Sciatic nerve (tissue), 2 donors: ENCODE measurements at places on chromosomes 5 and 9.

DNA sequence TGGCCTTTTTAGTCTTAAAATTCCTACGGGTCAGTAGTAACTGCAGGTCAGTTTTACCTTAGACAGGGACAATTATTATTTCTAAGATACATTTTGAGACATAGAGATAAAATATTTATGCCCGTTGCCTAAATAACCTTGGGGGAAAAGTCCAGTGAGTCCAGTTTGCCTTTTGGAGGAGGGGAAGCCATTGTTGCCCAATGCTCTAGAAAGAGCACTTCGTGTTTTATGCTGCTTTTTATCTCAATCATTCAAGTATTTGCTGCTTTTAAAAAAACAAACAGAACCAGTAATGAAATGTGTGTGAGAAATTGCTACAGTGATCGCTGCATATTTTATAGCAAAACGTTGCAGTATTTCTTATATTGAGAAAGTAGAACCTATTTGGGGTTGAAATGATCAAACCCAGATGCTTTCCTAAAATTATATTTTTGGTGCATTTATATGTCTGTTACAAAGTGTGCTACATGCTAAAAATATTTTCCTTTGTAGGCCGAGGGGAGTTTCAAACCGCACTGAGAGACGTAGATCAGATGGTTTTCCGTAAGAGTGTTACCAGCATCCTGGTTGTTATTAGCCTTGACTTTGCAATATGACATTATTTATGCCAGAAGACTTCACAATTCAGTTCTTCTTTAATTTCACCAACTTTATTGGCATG is 266.8 kb downstream of the AOPEP start:
- DNase-seq = no peak

DNA sequence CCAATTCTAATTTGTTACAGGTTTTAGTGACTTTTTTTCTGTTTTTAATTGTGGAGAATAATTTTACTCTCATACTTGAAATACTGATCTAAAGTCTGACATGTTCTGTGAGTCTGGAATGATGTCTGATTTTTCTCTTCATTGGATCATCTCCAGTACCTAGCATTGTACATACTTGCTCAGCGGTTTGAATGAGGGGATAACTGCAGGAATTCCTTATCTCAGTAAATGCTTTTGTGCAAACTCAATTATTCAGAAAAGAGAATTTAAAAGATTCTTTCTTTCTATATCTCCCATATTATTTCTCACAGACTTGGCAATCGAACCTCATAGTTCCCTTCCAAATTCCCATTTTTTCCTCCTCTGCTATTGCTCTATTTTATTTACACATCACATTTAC is 397.9 kb upstream of the SGCD start:
- no peak for DNase-seq

DNA sequence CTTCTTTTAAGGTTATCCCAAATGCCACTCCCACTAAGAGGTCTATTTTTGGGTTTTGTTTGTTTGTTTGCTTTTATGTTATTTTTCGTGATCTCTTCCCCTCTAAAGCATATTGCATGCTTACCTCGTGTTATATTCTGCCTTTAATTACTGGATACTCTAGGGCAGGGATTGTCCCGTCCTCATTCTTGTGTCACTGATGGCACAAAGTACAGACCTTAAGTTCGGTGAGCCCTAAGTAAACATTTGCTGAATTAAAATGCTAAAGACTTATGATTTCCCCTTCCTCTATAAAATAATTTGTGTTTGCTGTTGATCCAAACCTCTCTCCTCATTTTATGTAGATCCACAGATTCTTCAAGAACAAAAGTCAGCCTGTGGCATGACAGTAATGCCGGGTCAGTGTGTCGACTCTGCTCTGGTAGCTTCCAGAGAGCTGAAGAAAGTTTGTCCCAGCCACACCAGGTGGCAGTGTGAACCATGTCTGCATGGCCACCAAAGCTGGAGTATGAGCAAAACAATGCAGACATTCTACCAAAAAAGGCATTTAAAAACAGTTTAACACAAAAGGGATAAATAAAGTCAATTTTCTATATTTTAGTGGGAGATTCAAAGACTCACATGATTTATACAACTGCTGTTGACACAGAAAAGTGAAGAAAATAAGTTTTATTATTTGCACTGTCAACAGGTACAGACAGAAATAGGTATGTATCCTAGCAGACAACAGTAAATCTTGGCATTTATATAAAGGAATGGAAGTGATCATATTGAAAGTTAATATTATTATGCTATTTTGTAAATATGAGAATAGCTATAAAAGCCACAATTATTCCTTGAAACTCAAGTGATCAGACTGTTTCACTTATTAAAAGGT is 17.9 kb upstream of the POC5 start:
- no peak for DNase-seq

DNA sequence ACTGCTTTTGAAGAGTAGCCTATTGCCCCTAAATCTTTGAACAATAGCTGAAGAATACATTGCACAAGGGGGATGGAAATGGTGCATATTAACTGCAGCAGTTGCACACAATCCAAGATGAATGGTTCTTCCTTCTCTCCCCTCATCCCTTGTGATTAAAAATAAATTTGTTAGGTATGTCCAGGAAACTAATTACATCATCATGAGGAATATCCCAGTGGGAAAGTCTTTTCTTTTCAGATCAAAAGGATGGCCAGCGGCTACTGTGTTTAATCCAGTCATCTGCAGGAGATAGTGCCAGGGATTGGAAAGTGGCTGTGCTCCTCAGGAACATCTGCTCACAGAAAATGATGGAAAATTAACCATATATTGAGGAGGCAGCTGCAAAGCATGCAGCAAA is 508.4 kb upstream of the SEMA6A start:
- no peak for DNase-seq

- no peak for DNase-seq
Measured at GRCh38 chr5:136079195-136079985, 50.6 kb downstream of the TGFBI start.

GRCh38 chr5:54533541-54534190 is 16.1 kb downstream of the SNX18 start:
- no peak for DNase-seq

DNA sequence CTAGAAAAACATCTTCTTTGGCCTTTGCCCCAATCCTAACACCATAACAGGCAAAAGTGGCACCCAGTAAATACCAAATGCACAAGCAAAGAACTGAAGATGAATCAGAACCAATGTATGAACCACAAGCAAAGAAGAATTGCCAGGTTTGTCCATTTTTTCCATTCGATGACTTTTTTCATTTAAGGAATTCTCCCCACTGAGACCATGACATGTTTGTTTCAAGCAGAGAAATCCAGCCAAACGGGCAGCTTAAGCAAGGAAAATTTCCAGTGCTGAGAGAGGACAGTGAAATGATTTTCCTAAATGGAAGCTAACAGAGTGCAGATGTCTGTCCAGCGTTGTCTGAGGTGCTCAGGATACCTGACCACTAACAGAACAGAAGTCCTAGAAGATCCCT is 203.7 kb downstream of the ADAMTS12 start:
- no peak for DNase-seq

DNA sequence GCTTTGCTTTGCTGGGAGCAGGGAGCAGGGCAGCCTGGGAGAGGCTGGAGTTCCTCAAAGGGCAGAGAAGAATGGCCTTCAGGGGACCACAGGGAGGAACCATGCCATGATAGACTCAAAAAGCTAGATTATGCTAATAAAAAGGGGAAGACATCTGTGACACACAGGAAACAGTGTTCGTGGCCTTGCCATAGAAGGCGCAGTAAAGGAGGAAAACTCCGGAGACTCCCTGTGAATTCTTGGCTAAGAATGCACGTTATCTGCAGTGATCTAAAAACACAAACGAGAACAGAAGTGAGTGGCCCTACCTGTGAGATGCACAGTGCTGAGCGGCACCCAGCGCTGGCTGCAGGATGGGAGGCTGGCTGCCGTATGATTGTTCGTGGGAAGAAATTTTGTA is 15.9 kb upstream of the LTC4S start:
- DNase-seq = no peak

GRCh38 chr9:30065888-30066287 is 2318.6 kb upstream of the ACO1 start:
- DNase-seq = no peak

DNA sequence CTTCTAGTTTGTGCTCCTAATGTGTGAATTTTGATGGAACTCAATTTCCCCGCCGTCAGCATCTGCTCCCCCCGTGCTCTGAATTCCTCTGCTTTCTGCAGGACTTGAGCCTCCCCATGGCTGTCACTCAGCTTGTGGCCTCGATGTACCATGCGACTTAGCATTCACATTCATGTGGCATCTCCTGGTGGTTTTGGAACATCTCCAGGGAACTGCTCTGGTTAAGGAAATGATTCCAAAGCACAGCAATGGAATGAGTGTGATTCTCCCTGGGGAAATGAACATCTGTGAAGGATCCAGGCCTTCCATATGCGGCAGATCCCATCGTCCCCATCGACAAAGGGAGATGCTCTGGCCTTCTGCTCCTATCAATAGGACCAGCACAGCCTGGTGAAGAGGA is 119.0 kb downstream of the ENTREP1 start:
- DNase-seq = no peak

GRCh38 chr9:95477885-95478284 is 38.9 kb downstream of the PTCH1 start:
- no peak for DNase-seq

- no peak for DNase-seq
Measured at GRCh38 chr9:99986642-99987041, 80.2 kb downstream of the STX17 start.

GRCh38 chr9:14369011-14369410 is 55.1 kb upstream of the NFIB start:
- no peak for DNase-seq

DNA sequence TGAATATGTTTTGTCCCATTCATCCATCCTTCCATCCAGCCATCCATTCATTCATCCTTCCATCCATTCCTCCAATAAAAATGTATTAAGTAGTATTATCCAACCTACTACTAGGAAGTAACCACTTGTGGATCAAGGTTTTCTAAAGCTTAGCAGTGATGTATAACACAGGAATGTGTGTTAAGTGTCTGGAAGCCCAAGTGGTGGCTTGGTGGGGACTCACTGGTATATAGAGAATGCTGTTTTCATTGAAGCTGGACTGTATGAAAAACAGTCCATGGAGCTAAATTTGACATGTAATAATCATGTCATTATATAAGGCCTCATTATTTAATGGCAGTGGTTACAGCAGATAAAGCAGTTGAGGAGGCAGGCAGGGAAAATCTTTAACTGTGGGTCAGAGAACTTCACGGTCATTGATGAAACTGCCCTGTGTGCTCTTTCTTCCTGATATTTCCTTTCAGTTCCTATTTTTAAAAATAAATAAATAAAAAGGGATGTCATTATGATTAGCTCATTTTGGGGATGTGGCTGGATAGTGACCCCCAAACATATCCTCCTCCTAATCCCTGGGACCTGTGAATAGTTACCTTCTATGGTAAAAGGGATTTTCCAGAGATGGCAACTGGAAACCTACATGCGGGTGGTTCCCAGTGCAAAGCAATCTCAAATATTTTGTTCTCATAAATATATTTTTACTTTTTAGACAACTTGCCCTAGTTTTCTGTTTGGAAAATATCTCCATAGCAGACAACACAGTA is 82.3 kb downstream of the DAPK1 start:
- DNase-seq = no peak

GRCh38 chr5:2136728-2137333 is 254.1 kb upstream of the IRX4 start:
- no peak for DNase-seq

DNA sequence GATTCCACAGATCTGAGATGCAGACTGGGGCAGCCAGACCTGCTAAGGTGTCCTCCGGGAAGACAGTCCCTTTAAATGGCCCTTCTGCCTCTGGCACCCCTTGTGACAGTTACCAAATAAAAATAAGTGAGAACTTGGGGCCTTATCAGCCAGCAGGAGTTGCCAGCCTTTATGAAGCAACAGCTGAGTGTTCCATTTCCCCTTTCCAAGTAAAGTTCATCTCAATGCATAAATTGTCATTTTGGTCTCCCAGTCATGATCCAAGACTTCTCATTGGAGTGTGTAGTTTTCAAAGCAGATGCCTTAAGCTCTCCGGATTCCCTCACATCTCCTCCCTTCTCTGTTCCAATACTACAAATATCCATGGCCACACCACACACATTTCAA is 4.1 kb downstream of the PTCH1 start:
- DNase-seq = no peak

DNA sequence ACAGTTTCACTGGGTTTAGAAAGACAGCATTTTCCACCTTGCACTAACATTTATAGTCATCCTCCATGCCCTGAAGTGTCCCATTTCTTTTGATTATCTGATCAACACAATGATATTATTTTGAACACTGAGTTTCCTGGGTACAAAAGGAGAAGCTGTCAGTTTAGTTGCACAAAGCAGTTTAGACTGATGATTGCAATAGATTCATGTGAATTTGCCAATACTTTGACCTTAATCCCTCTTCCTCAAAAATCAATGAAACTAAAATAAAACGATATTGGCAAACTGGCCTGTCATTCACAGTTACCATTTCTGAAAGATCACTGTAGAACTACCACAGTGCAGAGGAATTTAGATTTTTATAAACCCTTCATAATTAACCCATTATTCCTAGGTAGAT is 34.2 kb upstream of the RASGRF2 start:
- DNase-seq = no peak

GRCh38 chr9:101574731-101575333 is 19.9 kb downstream of the PPP3R2 start:
- no peak for DNase-seq

DNA sequence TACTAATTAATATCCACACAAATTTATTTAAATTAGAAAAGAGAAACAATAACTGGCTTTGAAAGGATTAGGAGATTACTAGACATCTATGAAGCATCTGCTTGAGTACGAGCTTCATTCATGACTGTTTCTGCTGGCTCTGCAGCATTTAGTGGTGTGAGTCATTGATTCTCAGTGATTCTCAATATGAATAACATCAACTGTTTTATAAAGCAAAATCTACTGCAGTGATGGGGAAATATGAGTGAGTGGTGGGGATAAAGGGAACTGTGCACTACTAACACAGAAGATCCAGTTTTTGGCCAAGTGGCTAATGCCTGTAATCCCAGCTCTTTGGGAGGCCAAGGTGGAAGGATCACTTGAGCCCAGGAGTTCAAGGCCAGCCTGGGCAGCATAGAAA is 8.4 kb downstream of the FNBP1 start:
- DNase-seq = no peak

DNA sequence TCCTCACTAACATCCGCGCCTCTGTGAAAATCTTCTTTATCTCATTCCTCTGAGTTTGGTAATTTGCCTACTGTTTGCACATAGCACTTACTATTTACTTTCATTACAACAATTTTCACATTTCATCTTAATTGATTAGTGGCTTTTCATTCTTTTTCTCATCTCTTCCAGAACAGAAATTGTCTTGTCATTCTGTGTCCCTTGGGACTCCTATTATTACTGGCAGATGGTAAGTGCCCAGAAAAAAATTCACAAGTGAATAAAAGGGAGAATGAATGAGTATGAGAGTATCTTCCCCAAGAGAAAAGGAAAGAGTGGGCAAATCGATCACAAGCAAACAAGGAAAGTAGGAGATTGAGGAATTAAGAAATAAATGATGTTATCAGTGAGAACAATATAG is 876.1 kb downstream of the TLE4 start:
- no peak for DNase-seq

- DNase-seq = no peak
Measured at GRCh38 chr9:117427357-117427913, 12.6 kb upstream of the ASTN2 start.
